ENCODE measurements at places on chromosomes 4 and X.

DNA sequence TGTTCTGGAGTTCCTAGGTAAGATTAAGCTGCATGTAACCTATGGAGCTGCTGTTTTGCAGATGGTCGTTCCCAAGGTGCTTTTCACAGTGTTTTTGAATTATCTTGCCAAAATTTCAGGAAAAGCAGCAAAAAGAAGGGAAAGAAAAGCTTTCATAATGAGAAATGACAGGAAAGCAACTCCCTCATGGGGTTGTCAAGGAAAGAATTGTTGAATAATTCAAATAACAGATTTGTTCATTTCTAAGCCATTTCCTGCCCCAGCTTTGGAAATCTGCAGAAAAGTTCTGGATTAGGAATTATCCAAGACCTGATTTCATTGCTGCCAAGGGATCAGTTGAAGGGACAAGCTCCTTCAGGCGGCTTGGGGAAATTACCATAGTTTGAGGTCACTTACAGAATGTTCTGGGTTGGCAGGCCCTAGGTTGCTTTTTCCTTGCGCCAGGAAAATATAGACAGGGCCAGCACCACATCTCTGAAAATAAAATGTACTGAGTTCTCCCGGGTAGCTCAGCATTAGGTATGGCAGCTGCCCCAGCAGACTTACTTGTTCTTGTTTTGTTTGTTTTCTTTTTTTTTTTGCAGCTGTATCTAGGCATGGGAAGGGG, 354.7 kb downstream of the STIM2 start:
- DNase-seq, result no peak

- no peak for DNase-seq
These were observed 107.3 kb upstream of the MYOZ2 start for GRCh38 chr4:119028296-119028695.

DNA sequence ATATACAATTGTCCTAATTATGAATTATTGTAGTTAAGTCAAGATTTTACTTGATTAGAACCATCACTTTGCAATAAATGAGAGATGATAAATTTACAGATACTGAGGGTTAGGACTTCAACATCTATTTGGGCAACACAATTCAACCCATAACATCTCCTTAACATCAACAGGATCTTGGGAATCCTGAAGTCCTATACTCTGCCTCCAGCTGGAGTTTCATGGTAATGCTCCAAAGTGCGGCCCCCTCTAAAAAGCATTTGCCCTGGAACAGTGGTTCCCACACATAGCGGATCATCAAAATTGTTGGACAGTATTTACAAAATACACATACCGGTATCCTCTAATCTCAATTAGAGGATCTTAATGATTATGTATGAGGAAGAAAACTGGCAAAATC, 618.6 kb downstream of the CENPC start:
- no peak for DNase-seq

GRCh38 chrX:150202641-150203247, 160.4 kb upstream of the MAMLD1 start:
- DNase-seq, result no peak

- no peak for DNase-seq
These were observed 16.6 kb upstream of the PITX2 start for GRCh38 chr4:110639207-110640090.

DNA sequence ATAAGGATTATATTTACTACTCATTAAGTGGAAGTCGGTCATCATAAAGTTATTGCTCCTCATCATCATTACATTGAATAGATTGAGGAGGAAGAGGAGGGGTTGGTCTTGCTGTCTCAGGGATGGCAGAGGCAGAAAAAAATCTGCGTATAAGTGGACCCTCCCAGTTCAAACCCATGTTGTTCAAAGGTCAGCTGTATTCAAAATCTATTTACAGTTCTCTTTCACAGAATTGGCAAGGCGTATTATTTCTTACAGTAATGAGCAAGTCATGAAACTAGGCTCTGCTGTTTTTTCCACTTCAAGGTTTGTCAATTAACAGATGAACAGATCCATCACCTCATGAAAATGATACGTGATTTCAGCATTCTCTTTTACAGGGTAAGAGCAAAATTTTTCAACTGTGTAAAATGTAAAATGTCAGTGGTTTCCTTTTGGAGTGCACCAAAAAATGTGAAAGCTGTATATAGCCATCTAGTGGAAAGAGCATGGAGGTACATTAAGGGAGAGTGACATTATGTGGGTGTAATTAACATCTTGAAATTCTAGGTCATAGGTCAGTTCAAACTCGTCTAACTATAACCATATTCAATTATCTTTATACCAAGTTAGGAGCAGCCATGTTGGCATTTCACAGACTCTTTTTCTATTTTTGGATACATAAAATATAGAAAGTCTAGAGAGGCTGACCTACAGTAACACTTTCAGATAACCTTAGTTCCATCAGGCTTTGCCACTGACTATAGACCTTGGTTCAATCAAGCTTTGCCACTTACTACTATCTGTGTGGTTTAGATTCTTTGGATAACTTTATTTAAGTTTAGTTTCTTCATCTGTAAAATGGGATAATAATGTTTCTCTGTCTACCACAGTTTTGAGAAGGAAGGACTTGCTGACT, 30.1 kb downstream of the NEIL3 start:
- DNase-seq, result no peak

DNA sequence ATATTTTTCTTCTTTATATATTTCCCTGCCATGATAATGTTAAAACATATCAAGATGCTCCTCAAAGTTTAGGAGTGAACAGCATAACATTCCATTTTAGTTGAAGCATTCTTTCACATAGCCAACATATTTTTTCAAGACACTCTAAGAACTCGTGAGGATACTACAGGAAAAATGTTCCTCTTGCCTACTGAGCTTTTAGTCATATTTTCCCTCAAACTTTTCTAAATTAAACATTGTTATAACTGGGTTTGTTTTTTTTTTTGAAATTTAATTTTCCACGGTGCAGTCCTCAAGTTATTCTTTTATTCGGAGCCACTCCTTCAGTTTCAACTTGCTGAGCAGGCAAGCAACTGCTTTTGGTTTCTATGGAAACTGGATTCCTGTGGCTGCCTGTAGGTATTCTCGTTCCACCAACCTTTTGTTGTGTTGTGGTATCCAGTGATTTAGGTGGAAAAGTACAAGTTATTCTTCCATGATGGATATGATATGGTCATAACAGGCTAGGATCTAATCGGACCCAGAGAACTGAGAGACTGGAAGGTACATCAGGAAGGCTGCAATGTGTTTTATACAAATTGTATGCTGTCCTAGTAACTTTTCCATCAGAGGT, 248.0 kb downstream of the TRIML1 start:
- no peak for DNase-seq

GRCh38 chrX:65532016-65532415, 2.6 kb downstream of the LAS1L start:
- DNase-seq, result no peak

DNA sequence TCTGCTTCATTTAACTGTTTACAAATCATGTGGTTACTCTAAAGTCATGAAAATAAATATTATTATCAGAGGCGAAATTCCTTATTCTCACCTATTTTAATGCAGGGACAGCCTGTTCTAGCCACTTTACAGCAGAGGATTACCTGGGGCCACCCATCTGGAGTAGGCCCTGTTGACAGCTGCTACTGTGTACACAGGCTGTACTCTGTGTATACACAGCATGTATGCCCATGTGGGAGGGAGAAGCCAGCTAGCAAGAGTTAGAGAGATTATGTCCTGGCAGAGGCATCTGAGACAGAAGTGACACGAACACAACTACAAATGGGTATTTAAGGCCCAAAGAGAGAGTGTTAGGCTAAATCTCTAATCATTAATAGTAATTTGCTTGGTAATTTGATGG, 62.1 kb downstream of the GPRIN3 start:
- no peak for DNase-seq

DNA sequence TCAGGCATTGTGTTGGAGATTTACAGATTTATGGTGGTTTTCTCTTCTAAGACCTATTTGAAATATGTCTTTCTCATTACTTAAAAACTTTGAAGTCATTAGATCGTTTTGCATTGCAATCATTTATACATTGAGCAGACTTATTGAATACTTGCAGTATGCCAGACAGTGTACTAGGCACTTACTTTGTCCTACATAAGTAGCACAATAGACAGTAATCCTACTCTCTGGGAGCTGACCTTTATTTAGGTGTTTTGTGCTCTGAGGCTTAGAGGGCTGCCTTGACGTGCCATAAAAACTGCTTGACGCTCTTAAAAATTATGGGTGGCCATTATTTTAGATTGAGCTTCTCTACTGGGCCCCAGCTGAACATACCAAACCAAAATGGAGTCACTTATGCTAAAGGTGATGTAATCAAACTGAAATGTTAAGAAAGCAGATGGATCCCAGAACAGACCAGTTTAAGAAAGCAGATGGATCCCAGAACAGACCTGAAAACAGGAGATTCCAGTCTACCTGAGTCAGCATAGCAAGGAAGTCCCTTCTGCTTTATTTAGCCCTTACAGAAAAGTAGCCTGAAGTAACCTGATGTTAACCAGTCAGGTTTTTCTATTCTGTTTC, 42.4 kb downstream of the PTTG2 start:
- no peak for DNase-seq

DNA sequence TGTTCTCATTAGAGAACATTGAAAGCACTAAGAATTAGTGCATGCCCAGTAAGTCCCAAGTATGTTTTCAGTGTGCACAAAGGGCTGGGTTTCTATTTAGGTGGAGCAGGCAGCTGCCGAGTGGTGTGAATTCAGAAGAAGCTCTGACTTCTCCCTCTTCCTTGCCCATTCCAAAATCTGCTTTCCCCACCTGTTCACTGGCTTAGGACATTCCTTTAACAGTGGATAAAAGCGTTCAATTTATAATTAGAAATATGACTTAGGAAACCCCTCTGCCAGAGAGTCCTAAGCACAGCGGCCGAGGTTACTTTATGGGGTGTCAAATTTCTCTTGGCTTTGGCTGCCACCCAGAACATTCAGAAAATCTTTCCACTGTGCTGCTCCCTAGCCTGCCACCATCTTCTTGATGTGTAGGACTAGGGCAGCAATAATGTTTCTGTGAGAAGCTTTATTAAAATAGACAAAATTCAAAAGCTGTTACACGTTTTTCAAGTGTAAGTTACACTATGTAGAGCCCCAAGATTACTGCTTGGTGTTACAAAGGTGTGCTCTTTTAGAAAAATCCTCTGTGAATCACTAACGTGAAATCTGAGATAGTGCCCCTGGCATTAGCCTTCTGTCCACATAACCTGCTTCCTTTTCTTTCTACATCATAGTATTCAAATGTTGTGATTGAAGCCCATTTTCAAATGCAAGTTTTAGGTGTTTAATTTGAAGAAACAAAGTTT, 191.6 kb upstream of the ANKRD50 start:
- no peak for DNase-seq

DNA sequence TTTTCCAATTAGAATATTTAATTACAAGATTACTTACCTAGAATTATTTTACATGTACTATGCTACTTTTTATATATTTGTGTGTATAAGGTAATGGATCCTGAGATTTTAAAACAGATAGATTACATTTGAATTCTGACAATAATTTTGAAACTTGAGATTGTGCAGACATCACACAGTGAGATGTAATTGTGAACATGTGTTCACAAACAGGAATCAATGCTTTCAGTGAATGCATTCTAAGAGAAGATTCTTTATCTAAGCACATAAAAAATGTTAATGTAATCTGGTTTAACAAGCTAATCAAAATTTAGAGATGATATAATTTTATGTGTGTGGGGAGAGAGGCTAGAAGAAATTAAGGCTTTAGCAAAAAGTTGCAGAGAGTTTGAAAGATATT, 1925.5 kb downstream of the ARAP2 start:
- no peak for DNase-seq

DNA sequence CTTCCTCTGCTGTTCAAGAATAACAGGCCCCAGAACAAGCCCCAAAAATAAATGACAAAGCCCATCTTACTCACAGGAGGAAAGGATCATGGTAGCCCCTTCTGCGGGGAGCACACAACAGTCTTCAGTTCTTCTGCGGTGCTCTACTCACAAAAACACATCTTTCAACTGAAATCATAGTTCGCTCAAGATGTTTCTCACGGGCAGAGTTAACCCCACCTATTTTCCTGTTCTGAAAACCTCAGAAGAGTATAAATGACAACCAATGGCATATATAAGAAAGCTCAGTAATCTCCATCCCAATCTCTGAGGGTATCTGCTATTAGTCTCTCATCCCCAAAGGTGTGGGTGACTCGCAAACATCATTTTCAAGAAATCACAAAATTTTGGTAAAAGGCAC, at the start of gene TXK:
Gene TXK (minus strand): TSS at position 170 of the 400 bp plus-strand sequence. CDS start 80 bp downstream, at position 90.
- DNase-seq, result no peak

- no peak for DNase-seq
These were observed 214.8 kb downstream of the SPATA18 start for GRCh38 chr4:52265781-52266525.

- no peak for DNase-seq
These were observed 367.9 kb upstream of the SLIT2 start for GRCh38 chr4:19883841-19884240.

DNA sequence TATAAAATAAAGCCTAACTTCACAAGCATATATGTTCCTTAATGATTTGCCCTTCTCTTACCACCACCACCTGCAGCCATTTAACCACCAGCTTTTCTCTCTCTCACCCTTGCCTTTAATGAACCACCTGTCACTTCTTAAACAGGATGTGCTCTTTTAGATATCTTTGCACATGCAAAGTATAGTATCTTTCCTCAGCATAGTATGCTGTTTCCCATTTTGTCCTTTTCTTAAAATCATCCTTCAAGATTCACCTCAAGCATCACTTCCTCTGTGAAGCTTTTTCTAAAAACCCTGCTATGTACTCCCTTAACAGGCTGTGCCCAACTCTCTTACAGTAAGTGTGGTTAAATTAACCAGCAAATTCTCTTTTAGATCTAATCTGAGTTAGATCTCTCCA, 8.2 kb upstream of the CNOT6L start:
- DNase-seq, result no peak

- DNase-seq, result no peak
These were observed 50.8 kb upstream of the NAF1 start for GRCh38 chr4:163217505-163217904.
